Foreskin keratinocyte (primary cell): ENCODE measurements at places on chromosomes 4 and X. TPM values are rescaled to one million over a fixed set of nuclear protein-coding genes. Genes with fewer than 3 reads are reported as not detected.

- DNase-seq: no peak
Measured at GRCh38 chr4:155667222-155667567, 547 bp downstream of the GUCY1A1 start.

GRCh38 chr4:128606173-128606572 lies 203.3 kb upstream of the JADE1 start:
- DNase-seq: peak; percentile 54

GRCh38 chr4:40626183-40626990 lies 3.3 kb downstream of the RBM47 start:
- no peak for DNase-seq

DNA sequence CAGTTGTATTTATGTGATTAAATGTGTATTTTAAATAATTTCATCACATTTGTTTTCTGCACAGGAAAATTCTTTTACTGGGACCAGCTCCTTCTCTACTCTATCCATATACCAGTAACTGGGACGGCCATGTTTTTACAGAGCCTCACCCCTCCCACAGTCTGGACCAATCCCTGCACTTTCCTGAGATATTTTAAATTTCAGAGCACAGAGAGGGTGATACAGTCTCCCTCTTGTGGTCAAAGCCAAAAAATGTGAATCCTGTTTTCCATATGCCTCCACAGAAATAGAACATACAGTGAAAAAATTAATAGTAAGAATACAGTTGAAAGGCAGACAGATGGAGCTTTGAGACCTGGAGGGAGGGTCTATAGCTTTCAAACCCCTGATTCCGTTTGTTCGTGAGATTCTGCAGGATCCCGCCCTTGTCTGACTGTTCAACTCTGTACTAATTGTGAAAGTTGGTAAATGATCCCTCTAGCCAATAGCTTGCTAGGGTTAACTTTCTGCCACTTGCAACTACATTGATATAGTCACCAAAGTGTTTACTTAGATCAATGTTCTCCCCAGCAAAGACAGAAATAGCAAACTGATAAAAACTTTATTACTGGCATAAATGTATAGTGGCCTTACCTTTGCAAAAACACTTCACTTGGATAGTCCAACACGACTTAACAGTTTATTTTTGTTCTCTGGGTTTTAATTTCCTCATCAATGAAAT lies 172.2 kb downstream of the PPARGC1A start:
- no peak for DNase-seq

CHRDL1 gene
- not detected in 2 replicates for total RNA-seq

DNA sequence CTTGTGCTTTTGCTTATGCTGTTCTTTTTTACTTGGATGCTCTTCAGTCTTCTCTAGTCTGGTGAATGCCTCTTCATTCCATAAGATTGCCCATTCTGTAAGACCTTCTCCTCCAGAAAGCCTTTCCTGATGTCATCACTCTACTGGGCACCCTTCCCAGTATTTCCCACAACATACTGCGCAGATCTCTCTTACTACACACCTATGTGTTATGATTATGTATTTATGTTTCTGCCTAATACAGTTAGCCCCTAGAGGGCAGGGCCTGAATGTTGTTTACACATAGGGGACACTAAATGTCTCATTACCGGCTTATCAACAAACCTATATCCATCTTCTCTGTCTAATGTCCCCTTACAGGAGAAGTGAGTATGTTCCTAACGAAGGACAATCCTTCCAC lies 21.1 kb downstream of the AIFM1 start:
- DNase-seq: no peak

GRCh38 chr4:110512901-110513300 lies 36.9 kb downstream of the ENPEP start:
- no peak for DNase-seq

- DNase-seq: no peak
Measured at GRCh38 chr4:46839128-46839527, 69.9 kb downstream of the COX7B2 start.
